ENCODE measurements at places on chromosomes 2 and 18.

DNA sequence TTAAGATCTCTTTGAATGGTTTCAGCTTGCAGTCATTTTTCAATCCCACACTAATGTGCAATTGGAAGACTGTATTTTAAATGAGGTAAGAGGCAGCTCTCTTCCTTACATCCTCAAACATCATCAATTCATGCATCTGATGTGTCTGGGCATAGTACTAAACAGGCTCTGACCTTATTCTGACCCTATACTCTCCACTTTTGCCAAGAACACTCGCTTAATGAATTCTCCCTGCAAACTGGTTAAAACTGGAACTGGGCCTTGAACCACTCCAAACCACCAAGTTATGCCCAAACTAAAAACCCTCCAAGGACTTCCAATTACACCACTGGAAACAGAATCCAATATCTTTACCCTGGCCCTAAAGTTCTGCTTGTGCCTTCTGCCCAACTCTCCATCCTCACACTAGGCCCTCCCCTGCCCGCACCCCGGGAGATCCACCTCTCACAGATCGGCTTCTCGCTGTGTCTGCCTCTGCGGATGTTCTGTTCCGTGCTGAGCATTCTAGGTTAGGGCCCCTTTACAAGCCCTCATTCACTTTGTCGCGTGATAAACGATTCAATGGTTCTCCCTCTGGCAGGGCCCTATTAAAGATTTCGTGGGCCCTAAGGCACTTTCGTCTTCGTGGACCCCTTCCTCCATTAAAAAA, 1.2 kb downstream of the M1AP start:
- DNase-seq = no peak

GRCh38 chr2:102258025-102258385, 53.4 kb upstream of the IL1RL1 start:
- no peak for DNase-seq

DNA sequence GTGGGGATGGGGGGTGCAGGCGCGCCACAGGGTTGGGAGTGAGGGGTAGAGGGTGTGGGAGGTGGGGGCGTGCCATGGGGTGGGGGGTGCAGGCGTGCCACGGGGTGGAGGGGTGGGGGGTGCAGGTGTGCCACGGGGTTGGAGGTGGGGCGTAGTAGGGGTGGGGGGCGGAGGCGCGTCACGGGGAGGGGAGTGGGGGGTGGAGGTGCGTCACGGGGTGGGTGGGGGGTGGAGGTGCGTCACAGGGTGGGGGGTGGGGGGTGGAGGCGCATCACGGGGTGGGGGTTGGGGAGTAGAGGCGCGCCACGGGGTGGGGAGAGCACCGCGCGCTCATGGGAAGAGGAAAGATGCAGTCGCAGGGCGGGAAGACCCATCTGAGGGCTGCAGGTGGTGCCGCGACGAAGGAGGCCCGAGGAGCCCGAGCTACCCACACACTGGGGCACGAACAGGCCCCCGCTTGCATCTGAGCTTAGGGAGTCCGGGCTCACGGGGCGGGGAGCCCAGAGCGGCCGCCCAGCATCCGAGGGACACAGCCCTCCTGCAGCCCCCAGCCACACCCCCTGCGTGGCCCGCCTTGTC, 37.5 kb downstream of the SNED1 start:
- DNase-seq = no peak

GRCh38 chr18:63373161-63373560, 6.2 kb upstream of the KDSR start:
- DNase-seq = no peak

GRCh38 chr2:215241791-215242305, 70.0 kb upstream of the ATIC start:
- DNase-seq = no peak
